ENCODE measurements at places on chromosomes 6 and 20.

DNA sequence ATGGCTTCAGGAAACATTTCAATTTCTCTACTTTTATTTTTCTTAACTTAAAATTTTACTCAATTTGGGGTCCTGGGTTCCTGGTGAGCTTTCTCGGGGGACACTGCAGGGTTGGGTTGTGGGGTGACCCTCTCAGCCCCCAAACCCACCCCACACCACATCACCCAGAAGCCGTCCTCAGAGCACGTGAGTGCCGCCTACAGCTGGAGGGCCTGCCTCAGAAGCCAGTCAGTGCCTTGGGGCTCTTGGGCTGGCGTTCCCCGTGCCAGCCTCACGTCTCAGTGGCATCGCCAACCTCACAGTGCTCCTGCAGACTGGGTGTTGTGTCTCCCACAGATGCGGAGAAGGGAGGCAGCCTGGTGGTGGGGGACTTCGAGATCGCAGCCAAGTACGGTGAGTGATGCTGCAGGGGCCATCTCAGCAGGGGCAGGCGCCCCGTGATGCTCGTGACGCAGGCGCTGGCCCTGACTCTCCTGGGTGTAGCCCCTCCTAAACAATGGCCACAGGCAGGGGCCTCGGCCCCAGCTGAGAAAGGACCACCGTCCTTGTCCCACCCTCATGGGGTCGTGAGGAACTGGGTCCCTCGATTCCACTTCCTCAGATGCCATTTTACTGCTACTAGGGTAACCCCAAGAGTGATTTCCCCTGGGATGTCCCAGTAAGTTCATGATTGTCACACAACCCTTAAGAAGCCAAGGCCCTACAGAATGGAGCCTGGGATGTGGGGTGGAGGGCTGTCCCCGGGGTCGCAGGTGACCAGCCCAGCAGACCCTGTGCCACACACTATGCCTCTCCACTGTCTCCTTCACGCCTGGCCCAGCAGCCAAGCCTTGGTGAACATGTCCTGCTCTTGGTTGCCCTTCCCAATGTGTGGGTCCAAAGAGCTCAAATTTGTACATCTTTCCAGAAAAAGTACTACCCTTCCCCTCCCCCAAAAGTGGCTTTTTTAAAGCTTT, 23.8 kb upstream of the PYGB start:
- DNase-seq = no peak

DNA sequence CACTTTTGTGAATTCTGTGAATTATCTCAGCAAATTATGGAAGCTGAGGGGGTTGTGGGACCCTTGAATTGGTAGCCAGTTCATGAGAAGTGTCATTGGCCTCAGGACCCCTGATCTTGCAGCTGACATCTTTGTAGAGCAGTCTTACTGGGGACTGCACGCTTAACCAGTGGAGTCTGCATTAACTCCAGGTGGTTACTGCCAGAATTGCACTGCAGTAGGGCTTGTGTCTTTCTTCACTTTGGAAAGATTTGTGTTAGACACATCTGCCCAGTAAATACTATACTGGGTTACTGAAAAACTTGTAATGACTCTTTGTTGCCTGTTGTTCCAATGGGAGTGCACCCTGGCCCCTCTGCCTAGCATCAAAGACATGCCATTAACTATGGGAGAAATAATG, 21.2 kb upstream of the CDKN1A start:
- no peak for DNase-seq

- no peak for DNase-seq
Measured at GRCh38 chr6:123873974-123874373, 70.3 kb downstream of the NKAIN2 start.

DNA sequence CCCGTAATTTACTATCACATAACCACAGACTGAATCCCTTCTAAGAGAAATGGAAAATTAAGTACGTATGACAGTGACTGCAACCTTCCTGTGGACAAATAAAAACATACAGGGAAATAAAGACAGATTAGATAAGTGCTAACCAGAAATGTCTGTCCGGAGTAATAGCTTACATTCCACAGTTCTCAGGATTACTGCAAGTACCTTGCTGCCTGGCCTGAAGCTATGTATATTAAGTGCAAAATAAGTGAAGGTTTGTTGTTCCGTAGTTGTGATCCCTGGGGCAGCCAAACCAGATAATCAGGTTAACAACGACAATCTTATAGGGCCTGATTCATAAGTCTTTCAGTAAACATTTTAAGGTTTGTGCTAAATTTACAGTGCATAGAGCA, 2.8 kb downstream of the NEDD9 start:
- DNase-seq = no peak

GRCh38 chr6:29763491-29764289, 40.5 kb downstream of the HLA-F start:
- no peak for DNase-seq

DNA sequence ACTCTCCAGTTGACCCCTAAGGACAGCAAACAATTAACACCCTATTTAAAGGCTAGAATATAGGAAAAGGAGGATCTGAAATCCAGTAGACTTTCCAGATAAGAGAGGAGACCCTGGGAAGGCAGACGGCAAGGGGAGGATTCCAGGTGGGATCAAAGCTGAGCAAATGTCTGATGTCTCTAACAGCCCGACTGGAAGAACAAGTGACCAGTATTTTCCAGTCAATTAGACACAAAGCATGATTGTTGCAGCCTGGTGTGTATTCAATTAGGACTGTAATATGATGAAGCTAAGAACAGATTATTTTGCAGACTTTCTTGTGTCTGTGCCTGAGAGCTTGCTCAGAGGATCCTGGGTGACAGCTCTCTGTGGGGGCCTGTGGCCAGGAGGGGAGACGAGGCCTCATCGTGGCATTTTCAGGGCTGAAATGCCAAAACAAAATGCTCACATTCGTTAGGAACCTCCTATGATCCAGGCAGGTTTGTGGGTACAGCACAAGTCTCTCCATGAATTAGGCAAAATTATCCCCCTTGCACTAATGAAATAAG, 471.8 kb upstream of the AGPAT4 start:
- DNase-seq = no peak

DNA sequence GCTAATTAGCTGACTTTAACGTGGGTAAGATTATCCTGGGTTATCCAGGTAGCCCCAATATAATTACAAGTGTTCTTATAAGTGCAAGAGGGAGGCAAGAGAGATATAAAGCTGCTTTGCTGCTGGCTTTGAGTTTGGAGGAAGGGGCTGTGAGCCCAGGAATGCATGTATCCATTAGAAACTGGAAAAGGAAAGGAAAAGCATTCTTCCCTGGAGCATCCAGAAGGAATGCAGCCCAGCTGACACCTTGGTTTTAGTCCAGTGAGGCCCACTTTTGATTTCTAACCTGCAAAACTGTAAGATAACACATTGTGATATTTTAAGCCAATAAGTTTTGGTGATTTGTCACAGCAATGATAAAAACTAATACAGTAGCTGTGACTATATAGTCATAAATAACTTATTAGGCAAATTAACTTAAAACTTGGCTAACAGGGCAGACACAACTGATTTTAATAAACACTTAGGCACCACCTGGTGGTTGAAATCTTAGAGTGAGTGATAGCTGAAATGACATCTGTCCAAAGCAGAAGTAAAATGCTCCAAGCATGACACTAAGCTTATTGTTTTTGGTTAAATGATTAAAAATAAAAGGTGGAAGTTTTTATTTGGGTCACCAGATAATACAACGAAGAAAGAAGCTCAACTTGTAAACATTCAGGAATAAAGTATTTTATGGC, 35.6 kb downstream of the ADGRF4 start:
- peak; percentile 8 for DNase-seq

DNA sequence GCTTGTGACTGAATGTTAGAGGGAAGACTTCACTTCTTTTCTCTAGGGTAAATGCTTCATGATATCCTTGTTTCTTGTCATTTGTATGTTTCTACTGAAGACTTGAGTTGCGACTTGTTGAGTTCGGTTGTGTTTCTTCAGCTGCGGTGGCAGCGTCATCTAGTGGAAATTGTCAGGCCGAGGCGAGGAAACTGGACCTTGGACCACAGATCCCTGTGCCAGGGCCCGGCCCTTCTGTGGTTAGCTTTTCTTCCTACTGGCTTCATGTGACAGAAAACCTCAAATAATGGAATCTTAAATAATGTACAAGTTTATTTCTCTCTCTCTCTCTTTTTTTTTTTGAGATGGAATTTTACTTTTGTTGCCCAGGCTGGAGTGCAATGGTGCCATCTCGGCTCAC, 12.4 kb downstream of the MTHFD1L start:
- no peak for DNase-seq

GRCh38 chr6:91166271-91167046, 579.6 kb upstream of the MAP3K7 start:
- no peak for DNase-seq

DNA sequence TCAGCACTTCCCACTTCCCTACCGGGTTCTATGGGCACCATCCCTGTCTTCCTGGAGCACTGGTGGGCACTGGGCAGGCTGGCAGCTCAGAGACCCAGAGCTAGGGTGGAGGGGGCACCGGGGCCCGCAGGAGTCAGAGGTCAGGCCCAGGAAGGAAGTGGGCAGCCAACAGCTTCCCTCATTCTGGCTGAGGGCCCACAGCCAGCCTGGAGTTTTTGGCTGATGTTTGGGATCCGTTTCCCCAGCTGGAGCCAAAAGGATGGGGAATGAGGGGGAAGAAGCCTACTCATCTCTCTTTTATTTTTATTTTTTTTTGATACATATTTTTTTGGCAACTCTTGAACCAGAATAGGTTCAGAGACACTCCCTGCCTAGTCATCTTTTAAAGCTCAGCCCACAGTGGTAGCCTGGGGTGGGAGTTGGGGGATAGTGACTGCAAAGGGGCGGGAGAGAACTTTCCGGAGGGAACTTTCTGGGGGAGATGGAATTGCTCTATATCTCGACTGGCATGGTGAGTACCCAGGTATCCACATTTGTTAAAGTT, 54.2 kb upstream of the MLN start:
- no peak for DNase-seq

- no peak for DNase-seq
Measured at GRCh38 chr6:135052939-135053338, 1.7 kb downstream of the HBS1L start.

GRCh38 chr6:167146977-167147376, 10.8 kb downstream of the GPR31 start:
- DNase-seq = no peak

DNA sequence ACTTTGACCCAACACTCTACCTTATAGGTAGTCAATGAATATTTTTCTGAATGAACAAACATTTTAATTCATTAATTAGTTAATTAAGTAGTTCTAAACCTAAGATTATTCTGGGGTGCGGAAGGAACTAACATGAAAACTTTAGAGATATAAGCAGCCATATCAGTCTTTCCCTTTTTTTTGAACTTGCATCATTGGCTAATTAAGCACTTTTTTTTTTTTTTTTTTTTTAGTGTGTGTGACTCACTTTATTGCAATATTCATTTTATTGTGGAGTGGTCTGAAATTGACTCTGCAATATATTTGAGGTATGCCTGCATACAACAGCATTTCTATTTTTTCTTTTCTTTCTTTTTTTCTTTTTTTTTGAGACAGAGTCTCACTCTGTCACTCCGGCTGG, 21.8 kb upstream of the AMD1 start:
- no peak for DNase-seq

DNA sequence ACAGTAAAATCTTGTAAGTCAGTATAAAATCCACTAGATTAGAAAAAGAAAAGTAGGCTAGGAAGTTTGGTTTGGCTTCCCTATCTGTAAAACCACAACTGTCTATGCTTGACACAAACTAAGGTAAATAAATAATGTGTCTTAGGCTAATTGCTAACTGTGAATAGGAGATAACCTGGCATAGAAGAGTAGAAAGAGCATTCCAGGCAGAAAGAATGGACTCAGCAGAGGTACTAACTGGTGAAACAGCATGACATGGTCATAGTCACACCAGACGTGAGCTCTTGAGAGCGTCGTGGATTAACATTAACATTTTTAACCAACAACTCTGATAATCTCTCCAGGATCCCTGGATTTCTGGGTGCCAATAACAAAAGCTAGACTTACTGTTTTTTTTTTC, 8.7 kb upstream of the WTAP start:
- DNase-seq = no peak

DNA sequence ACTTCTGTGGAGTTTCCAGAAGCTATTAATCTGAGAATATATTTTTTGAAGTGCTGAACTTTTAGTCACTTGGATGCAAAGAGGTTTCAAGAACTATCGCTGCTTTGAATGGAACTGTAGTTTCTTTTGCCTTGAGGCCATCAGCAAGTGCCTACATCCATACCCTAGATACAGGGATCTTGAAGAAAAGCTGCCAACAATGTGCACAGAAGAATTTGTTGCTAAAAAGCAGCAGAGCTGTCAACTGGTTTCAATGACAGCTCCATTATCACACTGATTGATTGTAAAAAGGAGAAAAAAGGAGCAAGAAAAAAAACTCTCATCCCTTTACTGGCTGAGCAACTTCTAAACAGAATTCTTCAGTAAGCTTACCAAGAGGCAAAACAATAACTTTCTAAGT, 251.0 kb upstream of the NRSN1 start:
- no peak for DNase-seq

DNA sequence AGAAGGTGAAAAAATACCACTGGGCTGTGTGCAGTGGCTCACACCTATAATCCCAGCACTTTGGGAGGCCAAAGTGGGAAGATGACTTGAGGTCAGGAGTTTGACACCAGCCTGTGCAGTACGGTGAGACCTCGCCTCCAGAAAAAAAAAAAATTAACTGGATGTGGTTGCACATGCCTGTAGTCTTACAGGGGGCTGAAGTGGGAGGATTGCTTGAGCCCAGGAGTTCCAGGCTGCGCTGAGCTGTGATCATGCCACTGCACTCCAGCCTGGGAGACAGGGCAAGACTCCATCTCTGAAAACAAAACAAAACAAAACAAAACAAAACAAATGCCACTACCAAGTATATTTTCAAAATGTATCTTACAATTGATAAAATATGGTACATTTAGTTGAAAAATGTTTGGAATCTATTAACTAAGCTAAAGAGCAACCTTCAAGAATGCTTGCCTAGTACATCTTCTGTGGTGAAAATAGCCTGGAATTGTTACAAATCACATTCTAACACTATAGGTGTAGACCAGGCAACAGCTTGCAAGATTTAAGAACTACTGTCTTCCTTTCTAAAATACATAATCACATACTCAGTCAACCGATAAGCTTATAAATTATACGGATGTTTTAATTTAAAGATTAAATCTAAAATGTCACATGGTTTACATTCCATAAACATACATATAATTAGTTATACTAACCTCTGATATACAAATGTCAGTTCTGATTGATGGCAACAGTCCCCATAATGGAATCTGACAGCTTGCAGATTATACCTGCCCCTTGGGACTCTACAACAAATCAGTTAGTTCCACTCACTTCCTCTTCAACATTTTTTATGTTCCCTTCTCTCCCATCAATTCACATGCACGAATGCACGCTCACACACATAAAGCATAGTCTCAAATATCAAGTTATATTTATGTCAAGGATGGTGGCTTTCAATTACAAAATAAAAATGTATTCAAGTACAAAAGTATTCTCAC, 150.8 kb downstream of the ASCC3 start:
- no peak for DNase-seq

GRCh38 chr6:159609652-159610178, 83.3 kb downstream of the SOD2 start:
- no peak for DNase-seq

GRCh38 chr20:48904566-48905296, 16.8 kb upstream of the ARFGEF2 start:
- DNase-seq = peak; percentile 66

Data from CD4-positive, alpha-beta memory T cell (primary cell).